ENCODE measurements at places on chromosomes 13 and 19. TPM values are rescaled to one million over a fixed set of nuclear protein-coding genes. Genes with fewer than 3 reads are reported as not detected.

DNA sequence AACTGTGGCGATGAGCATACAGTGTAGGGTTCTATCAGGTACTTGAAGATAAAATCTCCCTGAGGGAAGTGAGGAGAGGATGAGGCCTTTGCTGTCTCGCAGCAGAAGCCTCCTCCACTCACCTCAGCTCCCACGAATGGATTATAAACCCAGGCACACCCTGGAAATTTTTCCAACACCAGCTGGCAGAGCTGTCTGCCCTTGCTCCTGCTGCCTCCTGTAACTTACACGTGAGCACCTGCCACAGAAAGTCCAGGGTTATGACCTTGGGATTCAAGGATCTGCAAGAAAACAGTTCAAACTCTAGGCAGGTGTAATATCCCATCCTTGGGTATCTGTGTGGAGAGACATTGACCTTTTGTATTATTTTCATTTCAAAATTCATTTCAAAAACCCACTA lies 70.9 kb upstream of the MYO16 start:
- DNase-seq = no peak

DNA sequence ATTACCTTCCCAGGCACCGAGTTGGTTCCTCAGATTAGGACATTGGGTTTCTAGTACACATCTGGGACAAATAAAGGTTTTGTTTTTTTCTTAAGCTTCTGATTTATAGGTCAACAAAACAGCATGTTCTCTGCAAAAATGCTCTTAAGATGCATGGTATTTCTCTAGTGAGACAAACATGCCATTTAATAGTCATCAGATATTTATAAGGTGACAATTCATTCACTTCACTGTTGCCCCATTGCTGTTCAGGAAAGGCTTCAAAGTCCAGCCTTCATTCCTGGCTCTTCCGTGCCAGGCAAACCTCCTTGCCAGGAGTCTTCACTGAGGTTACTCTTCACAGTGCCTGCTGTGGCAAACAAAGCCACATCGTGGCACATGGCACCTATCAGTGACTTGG lies 156.3 kb upstream of the FNDC3A start:
- DNase-seq = no peak

DNA sequence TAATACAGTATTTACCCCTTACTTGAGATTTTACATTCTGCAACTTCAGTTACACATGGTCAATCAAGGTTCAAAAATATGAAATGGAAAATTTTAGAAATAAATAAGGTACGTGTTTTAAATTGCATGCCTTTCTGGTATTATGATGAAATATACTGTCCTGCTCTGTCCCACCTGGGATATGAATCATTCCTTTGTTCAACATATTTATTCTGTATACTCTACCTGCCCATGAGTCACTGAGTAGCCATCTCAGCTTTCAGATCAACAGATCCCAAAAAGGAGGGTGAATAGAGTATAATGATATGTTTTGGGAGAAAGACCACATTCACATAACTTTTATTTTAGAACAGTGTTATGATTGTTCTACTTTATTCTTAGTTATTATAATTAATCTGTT lies 37.8 kb downstream of the STOML3 start:
- DNase-seq = no peak

DNA sequence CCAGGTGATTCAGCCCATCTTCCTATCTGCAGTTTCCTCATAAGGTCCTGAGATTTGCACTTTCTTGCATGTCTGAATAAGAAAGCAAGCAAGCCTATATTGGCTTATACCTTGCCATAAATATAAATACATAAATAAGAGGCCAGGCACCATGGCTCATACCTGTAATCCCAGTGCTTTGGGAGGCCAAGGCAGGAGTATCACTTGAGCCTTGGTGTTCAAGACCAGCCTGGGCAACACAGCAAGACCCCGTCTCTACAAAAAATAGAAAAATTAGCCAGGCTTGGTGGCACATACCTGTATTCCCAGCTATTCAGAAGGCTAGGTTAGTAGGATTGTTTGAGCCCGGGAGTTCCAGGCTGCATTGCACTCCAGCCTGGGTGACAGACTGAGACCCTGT lies 5.5 kb upstream of the GPATCH1 start:
- DNase-seq = no peak

DNA sequence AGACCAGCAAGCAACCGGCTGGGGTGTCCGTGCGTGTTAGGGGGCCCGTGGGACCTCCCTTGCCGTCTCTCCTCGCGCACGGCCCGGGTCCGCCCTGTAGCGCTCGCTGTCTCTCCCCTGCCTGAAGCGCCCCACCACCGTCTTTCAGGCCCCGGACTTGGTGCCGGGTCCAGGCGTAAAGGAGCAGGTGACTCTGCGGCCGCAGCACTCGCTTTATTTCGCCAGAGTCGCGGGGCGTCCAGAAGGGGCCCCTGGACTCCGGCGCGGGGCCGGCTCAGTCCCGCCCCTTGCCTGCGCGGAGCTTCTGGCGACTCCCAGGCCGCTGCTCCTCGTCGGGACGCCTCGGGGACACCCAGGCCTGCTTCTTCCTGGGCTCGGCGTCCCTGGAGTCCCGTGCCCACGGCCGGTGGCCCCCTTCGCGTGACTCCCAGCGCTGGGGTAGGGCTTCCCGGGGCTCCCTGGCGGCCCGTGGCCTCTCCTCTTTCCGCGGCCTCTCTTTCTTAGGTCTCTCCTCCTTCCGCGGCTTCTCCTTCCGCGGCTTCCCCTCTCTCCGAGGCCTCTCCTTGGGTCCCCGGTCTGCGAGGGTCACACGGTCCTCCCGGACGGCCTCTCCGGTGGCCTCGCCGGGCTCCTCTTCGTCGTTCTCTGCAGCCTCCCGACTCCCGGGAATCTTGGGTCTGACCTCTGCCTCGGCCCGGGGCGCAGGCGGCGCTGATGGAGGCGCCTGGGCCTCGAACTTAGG lies 3.1 kb downstream of the AMH start:
- no peak for DNase-seq

GRCh38 chr13:92864584-92865284 lies 361.9 kb upstream of the GPC6 start:
- DNase-seq = no peak

PSG2 gene
- not detected for total RNA-seq

UNC13A gene
- total RNA-seq = 0.29 TPM

LGALS4 gene
- total RNA-seq = not detected

Data from thyroid gland (tissue), 4 donors.